NCI-H1930 (cell line): ENCODE measurements at places on chromosomes 16 and 17.

GRCh38 chr16:46857368-46857945, 26.5 kb upstream of the C16orf87 start:
- no peak for DNase-seq

DNA sequence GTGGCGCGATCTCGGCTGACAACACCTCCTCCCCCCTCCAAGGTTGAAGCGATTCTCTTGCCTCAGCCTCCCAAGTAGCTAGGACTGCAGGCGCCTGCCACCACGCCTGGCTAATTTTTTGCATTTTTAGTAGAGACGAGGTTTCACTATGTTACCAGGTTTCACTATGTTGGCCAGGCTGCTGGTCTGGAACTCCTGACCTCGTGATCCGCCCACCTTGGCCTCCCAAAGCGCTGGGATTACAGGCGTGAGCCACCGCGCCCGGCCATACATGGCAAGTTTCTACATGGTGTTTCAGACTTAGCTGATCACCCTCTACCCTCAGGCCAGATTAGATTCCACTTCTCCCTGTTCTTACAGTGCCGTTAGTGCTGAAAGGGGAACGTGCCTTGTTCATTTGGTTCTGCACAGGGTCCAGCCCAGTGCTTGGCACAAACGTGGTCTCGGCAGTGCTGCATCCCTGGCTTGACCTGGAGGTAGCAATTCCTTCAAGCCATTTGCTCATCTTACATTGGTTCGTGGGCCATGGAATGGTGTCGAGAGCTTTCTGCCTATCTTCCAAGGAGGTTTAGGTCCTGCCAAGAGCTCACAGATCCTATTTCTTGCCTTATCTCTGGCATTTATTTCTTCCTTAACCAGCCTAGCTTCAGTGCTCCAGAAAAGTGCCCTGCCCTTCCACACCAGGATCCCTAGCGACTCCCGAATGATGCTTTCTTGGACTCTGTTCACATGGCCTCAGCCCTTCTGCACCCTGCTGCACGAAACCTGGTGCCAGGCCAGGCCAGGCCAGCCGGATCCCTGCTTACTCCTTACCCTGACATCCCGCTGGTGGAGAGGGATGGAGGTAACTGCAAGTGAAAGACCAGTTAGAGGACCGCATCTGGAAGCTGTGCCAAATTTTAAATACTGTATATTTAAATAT, 14.8 kb upstream of the AURKB start:
- no peak for DNase-seq

GRCh38 chr16:84820305-84820684, 510 bp downstream of the CRISPLD2 start:
- DNase-seq: no peak

GRCh38 chr17:57671667-57672632, 73.1 kb downstream of the CCDC182 start:
- peak; percentile 53 for DNase-seq

GRCh38 chr16:29898804-29899515, 390 bp downstream of the SEZ6L2 start:
- DNase-seq: peak; percentile 59

GRCh38 chr16:79154086-79154485, 446.5 kb downstream of the MAF start:
- DNase-seq: no peak

GRCh38 chr16:64543441-64543840, 578.4 kb downstream of the CDH11 start:
- no peak for DNase-seq

DNA sequence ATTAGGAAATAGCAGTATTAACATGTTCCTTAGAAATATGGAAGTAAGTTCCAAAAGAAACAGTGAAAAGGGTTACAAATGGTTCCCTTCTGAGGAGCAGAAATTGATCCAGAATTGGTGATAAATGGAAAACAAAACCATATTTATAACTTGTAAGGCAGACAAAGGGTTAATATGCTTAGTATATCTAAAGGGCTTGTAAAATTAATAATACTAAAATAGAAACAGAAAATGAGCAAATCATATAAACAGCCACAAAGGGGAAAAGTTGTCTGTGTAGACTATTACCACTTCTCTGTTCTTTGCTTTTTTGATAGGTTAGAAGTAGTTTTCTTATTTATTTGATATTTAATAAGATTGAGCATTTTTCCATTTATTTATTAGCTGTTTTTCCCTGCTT, 64.4 kb downstream of the NFATC3 start:
- no peak for DNase-seq

DNA sequence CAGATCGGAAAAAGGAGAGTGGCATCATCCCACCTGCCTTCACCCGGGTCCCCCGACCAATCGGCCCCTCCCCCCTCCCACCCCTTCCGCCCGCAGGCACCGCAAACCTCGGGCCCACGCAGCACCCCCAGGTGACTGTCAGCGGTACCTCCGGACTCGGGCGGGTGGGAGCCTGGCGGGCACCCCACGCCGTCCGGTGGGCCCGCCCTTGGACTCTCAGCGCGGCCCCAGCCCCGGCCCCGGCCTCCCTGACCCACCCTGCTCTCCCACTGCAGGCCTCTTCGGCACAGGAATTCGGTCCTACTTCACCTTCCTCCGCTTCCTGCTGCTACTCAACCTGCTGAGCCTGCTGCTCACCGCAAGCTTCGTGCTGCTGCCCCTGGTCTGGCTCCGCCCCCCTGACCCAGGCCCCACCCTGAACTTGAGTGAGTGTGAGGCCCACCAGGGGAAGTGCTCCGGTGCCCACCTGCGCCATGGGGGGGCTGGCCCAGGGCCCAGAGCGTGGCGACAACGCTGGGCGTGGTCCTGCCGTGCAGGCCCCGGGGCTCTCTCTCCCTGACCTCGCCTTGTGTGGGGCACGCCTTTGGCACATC, 1.6 kb downstream of the TMC8 start:
- DNase-seq: no peak

DNA sequence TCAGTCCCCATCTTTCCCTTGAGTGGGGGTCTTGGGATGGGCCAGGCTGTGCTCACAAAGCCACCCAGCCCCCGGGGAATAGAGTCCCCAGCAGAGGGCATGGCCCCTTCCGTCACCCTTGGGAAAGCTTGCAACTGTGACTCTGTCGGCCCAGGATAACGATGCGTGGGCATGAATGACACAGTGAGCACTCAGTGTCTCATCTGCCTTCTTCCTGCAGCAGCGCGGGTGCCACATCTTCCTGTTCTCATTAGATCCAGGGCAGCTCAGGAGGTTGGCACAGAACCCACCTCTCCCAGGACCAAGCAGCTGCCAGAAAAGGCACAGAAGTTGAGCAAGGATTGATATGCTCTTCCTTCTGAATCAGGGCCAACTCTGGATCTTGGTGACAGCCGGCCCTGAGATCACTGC, 84.7 kb downstream of the MRC2 start:
- no peak for DNase-seq

DNA sequence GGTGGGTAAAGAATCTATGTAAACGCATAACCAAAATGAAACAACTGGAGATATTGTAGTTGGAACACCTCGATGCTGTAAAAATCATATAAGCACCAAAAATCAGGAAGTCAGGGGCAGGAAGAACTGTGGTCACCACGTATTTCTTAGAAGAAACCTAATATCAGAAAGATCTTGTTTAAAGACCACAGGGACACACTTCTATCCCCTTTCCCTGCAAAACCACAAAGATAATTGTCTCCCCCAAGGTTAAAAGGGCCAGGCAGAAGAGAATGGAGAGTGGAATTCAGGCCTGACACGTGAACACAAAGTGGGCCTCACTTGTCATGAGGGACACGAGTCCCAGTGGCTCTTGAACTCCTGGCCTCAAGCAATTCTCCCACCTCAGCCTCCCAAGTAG, 68.1 kb downstream of the GSG1L start:
- DNase-seq: no peak
